ENCODE measurements at places on chromosomes 6 and 20.

DNA sequence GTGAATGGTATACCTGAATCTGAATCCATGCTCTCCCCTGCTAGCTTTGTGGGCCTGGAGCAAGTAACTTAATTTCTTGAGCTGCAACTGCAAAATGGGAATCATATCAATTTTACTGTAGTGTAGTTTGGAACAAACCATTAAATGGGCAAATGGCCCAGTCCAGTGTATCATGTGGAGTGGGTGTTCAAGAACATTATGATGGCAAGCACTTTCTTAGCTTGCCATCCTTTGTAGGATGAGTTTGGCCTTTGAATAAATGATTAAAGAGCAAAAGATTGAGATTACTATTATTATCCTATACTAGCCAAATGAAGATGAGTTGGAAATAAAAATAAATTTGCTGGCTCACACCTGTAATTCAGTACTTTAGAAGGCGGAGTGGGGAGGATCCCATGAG is 120.4 kb downstream of the SESN1 start:
- DNase-seq, result no peak

- DNase-seq, result peak; percentile 42
Observed at GRCh38 chr6:17580518-17581048, 19.5 kb upstream of the FAM8A1 start.

GRCh38 chr6:45677381-45678284 is 299.9 kb upstream of the SUPT3H start:
- DNase-seq, result peak; percentile 53

DNA sequence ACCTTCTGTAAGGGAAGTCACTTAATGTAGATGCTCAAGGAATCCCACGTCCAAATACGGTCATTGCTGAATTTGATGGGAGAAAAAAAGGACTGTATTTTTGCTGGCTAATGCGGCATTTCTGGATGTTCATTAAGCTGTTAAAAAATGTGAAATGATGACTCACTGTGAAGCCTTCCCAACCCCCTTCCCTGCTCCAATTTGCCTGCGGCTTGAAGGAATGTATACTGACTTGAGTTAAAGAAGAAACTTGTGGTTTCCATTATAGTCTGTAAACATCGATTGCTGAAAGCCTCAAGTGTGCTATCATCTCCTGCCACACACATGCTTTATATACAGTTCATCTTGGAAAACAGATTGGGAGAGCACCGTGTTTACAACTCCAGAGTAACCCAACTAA is 249.1 kb upstream of the JAG1 start:
- peak; percentile 94 for DNase-seq

DNA sequence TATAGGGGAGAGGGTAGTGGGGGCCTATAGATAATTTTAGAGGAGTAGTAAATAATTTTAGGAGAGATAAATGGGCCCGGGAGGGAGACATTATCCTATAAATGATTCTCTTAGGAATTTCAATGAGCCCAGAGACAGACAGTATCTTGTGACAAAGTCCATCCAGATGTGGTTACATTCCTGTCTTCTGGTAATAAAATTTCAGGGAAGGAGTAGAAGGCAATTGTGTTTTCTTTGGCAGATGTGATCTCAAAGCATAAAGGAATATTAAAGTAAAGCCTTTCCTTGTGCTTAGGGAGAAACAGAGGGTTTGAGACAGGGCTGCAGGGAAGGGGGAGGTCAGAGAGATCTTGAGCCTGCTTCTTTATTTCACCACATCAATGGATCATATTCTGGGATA is 979.8 kb upstream of the GJE1 start:
- DNase-seq, result peak; percentile 56

- no peak for DNase-seq
Observed at GRCh38 chr20:57485770-57486169, 39.2 kb downstream of the CTCFL start.

GRCh38 chr6:125679128-125679527 is 70.3 kb upstream of the HEY2 start:
- no peak for DNase-seq

- no peak for DNase-seq
Observed at GRCh38 chr6:4383910-4384638, 248.7 kb upstream of the ECI2 start.

DNA sequence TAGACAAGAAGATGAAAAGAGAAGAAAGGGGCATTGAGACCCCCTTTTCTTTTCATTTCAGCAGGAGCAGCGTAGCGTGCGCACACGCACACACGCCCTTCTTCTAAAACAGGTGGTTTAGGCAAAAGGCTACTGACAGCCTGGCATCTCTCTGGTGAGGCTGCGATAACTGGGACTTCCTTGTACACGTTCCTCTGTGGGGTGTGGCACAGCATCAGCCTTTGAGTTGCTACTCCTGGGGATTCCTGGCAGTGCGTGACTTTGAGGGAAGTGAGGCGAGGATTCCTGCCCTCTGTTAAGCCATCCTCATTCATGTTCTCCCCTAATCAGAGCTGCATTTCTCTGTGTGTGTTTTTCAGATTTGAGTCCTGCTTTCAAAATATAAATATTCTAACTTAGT is 94.7 kb downstream of the TMEM170B start:
- DNase-seq, result peak; percentile 44

DNA sequence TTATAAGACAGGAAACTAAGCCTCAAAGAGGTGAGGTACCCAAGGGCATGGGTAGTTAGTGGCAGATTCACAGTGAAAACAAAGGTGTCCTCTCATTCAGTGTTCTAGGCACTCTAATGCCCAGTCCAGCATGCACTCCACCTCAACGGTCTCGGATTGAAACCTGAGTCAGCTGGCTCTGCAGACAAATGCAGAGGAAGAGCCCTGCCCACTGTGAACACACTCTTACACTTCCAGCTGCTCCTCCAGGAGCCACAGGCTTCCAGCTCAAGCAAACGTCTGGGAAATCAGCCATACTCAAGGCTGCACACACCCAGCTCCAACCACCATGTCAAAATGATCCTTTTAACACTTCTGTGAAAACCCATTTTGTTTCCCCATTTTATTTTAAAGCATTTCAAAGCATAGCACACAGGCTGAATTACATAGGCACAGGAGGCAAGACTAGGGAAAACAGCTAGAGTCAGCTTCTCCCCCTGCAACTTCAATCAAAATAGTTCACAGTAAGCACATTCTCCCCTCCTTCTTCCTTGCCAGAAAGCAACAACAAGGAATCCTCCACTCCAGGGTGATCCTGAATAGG is 3.0 kb upstream of the IL17A start:
- DNase-seq, result no peak

- no peak for DNase-seq
Observed at GRCh38 chr20:20743511-20744169, 31.2 kb upstream of the RALGAPA2 start.

DNA sequence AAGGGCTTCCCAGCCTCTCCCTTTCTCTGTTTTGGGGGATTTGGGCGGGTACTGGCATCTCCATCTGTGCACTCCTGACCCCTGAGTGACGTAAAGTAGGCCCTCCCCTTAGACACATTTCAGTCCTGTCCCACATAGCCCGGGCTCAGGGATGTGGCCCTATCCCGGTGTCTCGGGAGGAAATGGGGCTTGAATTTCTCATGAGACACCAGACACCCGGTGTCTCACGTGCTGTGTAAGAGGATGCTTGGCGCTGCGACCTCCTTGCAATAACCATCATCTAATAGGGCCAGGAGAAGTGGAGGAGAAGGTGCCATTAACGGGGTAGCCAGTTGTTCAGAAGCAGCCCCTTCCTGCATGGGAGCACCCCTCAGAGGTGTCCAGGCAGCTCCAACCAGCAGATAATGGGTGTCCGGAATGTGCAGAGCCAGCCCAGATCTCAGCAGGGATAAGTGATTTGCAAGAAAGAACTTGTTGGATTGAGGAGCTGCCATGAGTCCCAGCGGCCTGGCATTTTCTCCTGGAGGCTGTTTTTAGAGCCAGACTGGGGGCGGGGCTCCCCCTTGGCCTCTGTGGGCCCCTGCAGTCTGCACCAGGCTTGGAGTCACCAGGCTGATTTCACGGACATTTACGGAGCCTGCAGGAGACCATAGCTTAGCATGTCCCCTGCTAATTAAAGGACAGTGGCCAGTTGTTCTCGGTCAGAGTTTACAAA is 372.0 kb downstream of the PREX1 start:
- no peak for DNase-seq

DNA sequence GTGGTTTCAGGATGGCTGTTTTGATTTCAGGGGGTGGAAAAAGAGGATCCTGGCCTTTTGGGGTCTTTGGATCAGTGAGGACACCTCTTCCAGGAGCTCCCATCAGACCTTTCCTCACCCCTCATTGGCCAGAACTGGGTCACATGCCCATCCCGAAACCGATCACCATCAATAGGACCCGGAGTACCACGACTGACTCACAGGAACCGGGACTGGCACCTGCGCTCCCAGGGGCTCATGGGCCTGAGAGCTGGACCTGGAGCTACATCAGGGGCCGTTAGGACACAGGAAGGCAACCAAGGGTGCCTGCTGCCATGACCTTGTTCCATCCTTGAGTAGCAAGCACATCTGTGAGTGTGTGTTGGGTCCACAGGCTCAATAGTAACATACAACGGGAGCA is 180.4 kb downstream of the BMP7 start:
- no peak for DNase-seq

GRCh38 chr6:34514593-34515472 is 41.3 kb downstream of the SPDEF start:
- DNase-seq, result peak; percentile 61

DNA sequence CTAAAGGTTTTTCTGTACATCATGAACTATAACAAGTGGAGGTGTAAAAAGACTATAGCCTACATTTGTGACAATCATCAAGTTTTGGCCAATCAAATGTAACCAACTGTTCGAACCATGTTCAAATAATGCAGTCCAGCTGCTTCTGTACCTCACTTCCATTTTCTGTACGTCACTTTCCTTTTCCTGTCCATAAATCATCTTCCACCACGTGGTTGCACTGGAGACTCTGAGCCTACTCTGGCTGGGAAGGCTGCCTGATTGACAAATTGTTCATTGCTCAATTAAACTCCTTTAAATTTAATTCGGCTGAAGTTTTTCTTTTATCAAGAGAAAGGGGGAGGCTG is 270.4 kb upstream of the JARID2 start:
- DNase-seq, result no peak

DNA sequence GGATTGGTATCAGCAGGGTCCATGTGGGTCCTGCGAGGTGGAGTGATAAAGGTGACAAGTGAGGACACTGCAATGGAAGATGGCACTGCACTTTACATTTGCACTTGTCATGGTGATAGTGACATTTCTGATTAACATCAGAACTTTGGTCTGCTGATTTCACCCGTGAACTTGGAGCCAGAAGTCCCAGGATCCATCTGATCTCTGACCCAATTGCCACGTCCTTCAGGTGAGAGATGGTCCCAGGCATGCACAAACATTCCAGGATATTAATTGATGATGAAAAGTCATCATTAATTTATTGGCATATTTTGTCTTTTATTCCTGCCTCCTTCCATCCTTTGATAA is 9.8 kb upstream of the GHRH start:
- DNase-seq, result no peak

- DNase-seq, result peak; percentile 56
Observed at GRCh38 chr20:7926767-7927166, 13.5 kb downstream of the HAO1 start.

DNA sequence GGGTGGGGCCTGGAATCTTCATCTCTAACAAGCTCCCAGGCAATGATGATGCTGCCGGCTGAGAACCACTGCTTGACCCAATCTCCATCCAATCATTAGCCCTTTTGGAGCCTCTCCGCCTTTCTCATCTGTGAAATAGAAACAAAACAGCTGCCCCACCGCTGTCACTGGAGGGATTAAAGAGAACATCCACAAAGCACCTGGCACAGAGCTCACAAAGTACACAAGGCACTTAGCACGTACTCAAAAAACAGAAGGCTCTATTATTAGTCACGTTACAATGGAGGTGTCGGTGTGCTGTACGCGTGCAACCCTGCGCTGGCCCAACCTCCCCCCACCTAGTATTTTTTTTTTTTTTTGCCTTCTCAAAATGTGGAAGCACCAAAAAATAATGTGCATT is 213.5 kb upstream of the ARID1B start:
- no peak for DNase-seq

- no peak for DNase-seq
Observed at GRCh38 chr6:1170794-1171193, 141.1 kb upstream of the FOXQ1 start.

DNA sequence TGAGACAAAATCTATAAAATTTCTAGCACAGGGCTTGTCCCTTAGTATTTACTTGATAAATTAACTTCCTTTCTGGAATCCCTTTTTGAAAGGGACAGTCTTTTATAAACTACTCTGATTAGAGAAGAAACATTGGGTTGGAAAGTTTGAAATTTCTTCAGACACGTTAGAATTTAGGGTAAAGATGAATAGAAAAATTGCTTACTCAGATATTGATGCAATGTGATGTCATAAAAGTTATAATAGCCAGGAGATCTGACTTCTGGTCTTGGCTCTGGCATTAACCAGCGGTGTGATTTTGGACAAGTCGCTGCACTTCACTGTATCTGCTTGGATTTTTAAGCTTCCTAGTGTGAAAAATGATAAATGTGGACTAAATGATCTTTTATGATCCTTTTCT is 9.7 kb upstream of the TNFRSF21 start:
- no peak for DNase-seq

GRCh38 chr20:60338556-60338955 is 380.3 kb downstream of the CDH26 start:
- DNase-seq, result no peak

- DNase-seq, result no peak
Observed at GRCh38 chr6:159416891-159417560, 247.8 kb downstream of the FNDC1 start.

- peak; percentile 44 for DNase-seq
Observed at GRCh38 chr6:53801022-53801421, 6.2 kb downstream of the LRRC1 start.

DNA sequence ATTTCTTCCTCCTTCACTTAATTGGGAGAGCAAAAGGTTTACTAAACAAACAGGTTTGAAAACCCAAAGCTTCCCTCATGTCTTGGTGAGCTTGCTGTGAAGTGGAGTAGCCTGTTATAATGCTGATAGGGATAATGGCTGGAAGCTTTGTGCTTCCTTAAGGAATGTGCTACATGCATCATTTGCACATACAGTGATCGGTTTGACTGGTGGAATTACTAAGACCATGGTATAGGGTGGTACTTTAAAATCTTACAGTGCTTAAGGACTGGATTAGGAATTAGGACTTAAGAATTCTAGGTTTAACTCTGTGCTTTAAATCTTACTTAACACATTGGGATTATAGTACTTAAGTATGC is 75.7 kb downstream of the ARID1B start:
- no peak for DNase-seq

All from adipocyte (in vitro differentiated cells).